Sigmoid colon (tissue), 7 donors: ENCODE measurements at places on chromosomes 2 and 18. TPM values are rescaled to one million over a fixed set of nuclear protein-coding genes. Genes with fewer than 3 reads are reported as not detected.

DNA sequence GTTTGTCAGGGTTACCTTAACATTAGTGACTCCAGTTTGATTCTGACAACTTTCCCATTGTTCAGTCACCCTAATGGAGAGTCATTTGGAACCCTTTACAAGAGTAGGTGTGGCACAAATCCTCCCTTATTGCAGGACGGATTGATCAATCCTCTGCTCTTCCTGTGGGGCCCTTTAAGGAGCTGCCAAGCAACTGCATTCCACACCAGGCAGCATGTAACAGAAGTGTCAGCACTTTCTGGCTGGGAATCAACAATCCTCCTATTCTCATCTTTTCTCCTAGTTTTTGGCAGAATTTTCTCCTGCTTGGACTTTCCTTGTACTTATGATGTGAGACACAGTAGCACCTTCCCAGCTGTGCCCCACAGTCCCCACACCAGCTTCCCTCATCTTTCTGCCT, 177.8 kb downstream of the ST6GAL2 start:
- H3K27ac ChIP-seq: no peak overlapping the region
- no peaks in the 10 kb centered on the region for H3K36me3 ChIP-seq
- DNase-seq: no peak
- H3K4me1 ChIP-seq: no peaks in the 10 kb centered on the region

DNA sequence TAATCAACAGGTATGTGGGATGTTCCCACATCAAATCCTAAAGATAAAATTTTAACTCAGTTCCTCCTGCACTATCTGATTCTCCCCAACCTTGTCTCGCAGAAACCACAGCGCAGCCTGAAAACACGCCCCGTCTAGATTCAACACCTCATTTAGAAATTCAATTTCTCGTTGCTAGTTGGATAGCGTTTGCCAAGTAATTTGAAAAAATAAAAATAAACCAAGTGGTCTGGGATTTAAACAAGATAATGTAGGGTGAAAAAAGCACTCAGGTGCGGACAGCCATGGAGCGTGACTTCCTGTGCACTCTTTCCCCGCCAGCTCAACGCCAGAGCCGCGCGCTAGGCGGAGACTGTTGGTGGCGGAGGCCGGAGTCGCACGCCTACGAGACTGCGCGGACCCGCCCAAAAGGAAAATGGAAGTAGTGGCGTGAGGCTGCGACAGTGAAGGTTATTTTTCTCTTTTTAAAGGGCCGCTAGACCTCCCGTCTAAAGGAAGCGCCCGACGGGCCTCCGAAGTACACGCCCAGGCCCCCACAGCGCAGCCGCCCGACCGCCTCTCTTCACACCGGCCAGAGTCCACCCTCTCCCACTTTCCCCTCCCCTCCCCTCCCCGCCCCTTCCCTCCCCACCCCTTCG, 615 bp upstream of the CCNT2 start:
- no peaks in the 10 kb centered on the region for H3K27me3 ChIP-seq
- H3K4me3 ChIP-seq: peak overlapping the region; percentile 89
- no peak for DNase-seq
- H3K4me1 ChIP-seq: peaks cover 37% of the 10 kb centered on the region
- H3K27ac ChIP-seq: peak overlapping the region; percentile 96

GRCh38 chr18:27921904-27922751, 254.8 kb downstream of the CDH2 start:
- H3K27me3 ChIP-seq: no peaks in the 10 kb centered on the region
- no peak overlapping the region for H3K27ac ChIP-seq
- no peak overlapping the region for H3K4me3 ChIP-seq
- no peak for DNase-seq
- no peaks in the 10 kb centered on the region for H3K36me3 ChIP-seq

GRCh38 chr18:50842846-50843245, 23.0 kb upstream of the MRO start:
- H3K27ac ChIP-seq: no peak overlapping the region
- H3K4me3 ChIP-seq: no peak overlapping the region
- no peaks in the 10 kb centered on the region for H3K36me3 ChIP-seq
- H3K27me3 ChIP-seq: no peaks in the 10 kb centered on the region
- no peak for DNase-seq

DNA sequence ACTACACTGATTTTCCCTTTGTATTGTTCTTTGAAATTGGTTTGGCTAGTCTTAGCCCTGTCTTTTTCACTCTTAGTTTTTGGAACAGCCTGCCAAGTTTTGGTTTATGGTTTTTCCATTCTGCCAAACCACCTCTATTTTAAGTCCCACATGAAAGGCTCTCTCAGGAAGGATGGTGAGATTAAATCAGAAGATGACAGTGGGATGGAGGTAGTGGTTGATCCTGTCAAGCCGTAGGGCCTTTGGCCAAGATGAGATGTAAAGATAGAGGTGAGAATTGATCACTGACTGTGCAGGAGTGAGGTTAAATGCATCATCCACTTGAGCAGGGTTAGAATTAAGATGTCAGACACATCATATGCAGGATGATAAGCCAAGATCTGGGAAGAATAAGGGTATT, 948.5 kb downstream of the SLC4A3 start:
- H3K27ac ChIP-seq: no peak overlapping the region
- H3K4me1 ChIP-seq: no peaks in the 10 kb centered on the region
- no peak for DNase-seq

- H3K4me3 ChIP-seq: no peak overlapping the region
- H3K36me3 ChIP-seq: no peaks in the 10 kb centered on the region
- DNase-seq: peak; percentile 71
- peak overlapping the region; percentile 80 for H3K27ac ChIP-seq
- peaks cover 63% of the 10 kb centered on the region for H3K4me1 ChIP-seq
Observed at GRCh38 chr2:66753660-66754059, 318.7 kb downstream of the MEIS1 start.

- no peak overlapping the region for H3K4me3 ChIP-seq
- no peaks in the 10 kb centered on the region for H3K27me3 ChIP-seq
- no peak overlapping the region for H3K27ac ChIP-seq
- no peak for DNase-seq
- H3K4me1 ChIP-seq: no peaks in the 10 kb centered on the region
Observed at GRCh38 chr18:35777039-35777438, 195.4 kb upstream of the RMP24 start.

GRCh38 chr2:15830937-15831549, 109.3 kb upstream of the MYCN start:
- H3K4me3 ChIP-seq: no peak overlapping the region
- H3K4me1 ChIP-seq: no peaks in the 10 kb centered on the region
- H3K36me3 ChIP-seq: no peaks in the 10 kb centered on the region

DNA sequence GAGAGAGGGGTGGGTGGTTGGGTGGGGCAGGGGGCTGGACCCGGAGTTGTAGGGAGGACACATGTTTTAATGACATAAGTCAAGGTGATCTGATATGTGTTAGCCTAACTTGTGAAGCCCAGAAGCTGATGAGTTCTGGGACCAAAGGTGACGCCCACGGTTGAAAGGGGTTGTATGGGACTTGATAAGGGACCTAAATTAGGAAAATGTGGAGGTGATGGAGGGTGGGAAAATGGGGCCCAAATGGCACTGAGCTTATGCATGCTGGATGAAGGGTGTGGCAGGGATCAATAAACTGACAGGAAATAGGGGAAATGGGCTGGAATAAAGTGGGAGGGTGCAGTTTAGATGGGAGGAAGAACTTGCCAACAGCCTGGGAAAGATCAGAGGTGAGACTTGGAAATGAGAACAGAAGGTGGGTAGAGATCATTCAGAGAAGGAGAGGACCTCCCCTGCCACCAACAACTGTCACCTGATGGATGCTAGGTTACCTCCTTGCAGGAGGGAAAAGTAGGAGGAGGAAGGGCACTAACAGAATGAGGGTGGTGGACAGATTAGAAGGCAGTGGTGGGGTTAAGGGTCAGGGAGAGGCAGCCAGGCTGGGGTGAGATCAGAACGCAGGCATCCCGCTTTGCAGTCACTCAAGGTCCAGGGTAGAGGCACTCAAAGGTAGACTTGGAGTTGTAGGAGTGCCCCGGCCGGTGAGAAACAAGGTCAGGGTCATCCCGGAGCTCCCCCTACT, 15.3 kb downstream of the WNT10A start:
- H3K27ac ChIP-seq: no peak overlapping the region
- no peaks in the 10 kb centered on the region for H3K36me3 ChIP-seq
- H3K27me3 ChIP-seq: peaks cover 42% of the 10 kb centered on the region
- DNase-seq: no peak
- no peak overlapping the region for H3K4me3 ChIP-seq
- H3K4me1 ChIP-seq: peaks cover 30% of the 10 kb centered on the region

DNA sequence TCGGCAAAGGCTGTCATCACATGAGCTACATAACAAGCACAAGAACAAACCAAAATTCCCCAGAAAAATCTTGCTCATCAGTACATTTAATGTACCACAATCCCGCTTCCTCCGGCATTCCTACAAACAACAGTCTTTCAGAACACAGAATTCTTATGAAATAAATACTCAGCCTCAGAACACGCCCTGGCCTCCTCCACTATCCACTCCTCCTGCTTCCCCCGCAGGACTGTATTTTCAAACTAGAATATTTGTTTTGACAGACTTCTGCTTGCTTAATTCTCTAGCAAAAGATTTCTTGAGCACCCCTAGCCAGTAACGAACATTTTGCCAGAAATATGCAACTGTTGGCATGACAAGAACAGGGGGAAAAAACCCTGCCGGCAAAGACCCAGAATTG, 131.2 kb downstream of the THADA start:
- H3K4me3 ChIP-seq: no peak overlapping the region
- peak overlapping the region; percentile 71 for H3K27ac ChIP-seq
- peak; percentile 84 for DNase-seq
- H3K36me3 ChIP-seq: no peaks in the 10 kb centered on the region
- peaks cover 82% of the 10 kb centered on the region for H3K4me1 ChIP-seq

GRCh38 chr2:45119855-45120254, 110.6 kb upstream of the SIX2 start:
- no peaks in the 10 kb centered on the region for H3K36me3 ChIP-seq
- H3K27ac ChIP-seq: no peak overlapping the region
- H3K4me3 ChIP-seq: no peak overlapping the region

DNA sequence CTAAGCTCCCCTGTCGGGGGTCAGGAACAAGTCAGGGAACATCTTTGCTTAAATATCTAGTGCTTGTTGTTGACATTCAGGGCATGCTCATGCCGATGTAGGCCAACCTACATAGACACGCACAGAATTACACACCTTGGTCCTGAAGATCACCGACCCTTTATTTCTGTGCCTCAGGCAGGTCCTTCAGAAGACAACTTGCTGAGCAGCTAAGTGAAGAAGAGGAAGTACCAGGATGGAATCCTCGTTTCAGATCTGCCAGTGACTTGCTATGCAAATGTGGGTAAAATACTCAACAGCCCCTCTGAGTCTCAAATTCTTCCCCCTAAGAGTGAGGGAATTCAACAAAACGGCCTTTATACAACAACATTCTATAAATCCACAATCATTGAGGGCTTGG, 494.7 kb downstream of the BCL11A start:
- no peak overlapping the region for H3K4me3 ChIP-seq
- no peaks in the 10 kb centered on the region for H3K36me3 ChIP-seq
- no peak overlapping the region for H3K27ac ChIP-seq
- no peak for DNase-seq

IL1F10 gene
- total RNA-seq: not detected

HOXD13 gene
- total RNA-seq: 34.7 TPM

- no peaks in the 10 kb centered on the region for H3K27me3 ChIP-seq
- H3K4me1 ChIP-seq: peaks cover 14% of the 10 kb centered on the region
- no peaks in the 10 kb centered on the region for H3K36me3 ChIP-seq
- H3K4me3 ChIP-seq: no peak overlapping the region
Observed at GRCh38 chr2:226474131-226474530, 325.5 kb downstream of the IRS1 start.

DNA sequence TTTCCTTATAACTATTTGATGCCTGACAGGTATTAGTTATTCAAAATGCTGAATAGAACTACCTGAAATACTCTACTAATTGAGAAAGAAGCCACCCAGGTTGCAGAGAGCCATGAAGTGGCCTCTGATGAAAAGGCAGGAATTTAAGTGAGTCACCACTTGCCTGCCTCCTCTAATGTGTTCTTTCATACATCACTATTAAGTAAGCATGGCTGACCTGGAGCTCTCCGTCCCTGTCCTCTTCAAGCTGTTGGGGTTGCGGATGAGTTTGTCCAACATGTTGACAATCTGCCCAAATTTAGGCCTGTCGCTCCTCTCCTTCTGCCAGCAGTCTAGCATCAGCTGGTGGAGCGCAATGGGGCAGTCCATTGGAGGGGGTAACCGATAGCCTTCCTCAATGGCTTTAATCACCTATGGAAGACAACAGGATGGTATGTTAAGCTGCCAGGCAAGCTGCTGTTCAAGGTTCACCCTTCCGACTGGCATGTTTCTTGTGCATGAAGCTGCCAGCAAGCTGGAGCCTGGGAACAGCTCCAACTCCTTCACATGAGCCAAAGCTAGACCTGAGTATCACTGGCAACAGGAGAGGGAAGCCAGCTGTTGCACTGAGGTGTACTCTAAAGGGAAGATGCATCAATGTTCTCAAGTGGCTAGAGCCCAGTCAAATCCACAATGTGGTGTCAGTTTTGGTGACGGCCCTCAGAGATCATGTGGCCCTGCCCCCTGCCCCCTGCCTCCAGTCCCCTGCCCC, 142.2 kb downstream of the EPHA4 start:
- H3K36me3 ChIP-seq: no peaks in the 10 kb centered on the region
- peaks cover 9% of the 10 kb centered on the region for H3K4me1 ChIP-seq
- no peak overlapping the region for H3K27ac ChIP-seq
- peak; percentile 88 for DNase-seq

GRCh38 chr2:108637304-108637669, 82.0 kb upstream of the RANBP2 start:
- H3K36me3 ChIP-seq: no peaks in the 10 kb centered on the region
- H3K4me3 ChIP-seq: no peak overlapping the region
- no peaks in the 10 kb centered on the region for H3K27me3 ChIP-seq
- no peaks in the 10 kb centered on the region for H3K4me1 ChIP-seq

GRCh38 chr2:185132501-185133041, 534.2 kb downstream of the ZNF804A start:
- H3K36me3 ChIP-seq: no peaks in the 10 kb centered on the region
- DNase-seq: peak; percentile 62
- no peak overlapping the region for H3K4me3 ChIP-seq
- no peak overlapping the region for H3K27ac ChIP-seq

DNA sequence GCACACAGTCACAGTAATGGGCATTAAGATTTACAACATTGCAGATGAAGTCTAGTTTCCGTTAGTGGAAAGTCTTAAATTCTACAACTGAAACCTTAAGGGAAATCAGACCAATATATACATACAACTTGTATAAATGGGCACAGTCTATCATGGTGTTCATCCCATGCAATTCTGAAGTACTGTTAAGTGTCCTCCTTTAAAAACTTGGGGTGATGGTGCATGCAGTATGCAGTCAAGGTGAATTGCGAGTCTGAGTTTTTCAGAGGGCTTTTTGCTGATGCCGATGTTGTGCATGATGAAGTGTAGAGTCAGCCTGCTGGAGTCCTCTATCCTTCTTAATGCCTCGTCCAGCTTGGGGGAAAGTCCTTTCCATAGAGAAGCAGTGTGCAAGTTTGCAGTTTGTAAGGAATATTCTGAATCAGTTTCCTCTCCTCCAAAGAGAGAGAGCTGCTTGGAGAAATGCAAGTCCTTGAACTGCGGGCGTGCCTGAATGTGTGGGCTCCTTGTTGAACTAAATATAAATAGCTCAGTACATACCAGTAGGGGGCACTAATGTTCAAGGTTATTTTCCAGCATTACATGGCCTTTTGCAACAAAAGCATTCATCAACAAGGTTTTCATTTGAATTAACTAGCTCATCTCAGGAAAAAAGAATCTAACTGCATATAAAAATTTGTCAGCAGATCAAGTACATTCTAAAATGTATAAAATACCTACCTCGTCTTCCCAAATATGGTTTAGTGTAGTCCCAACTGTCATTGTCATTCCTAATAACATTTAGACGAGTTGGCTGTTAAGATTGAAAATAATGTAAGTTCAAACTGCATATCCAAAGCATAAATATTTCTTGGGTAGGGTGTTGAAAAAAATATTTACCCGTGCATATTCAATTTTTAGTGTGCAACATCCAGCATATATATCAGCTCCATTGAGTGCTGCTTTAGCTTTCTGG, 21.3 kb downstream of the HNRNPLL start:
- no peak for DNase-seq
- H3K27me3 ChIP-seq: no peaks in the 10 kb centered on the region
- H3K27ac ChIP-seq: no peak overlapping the region
- H3K4me3 ChIP-seq: no peak overlapping the region
